ENCODE measurements at places on chromosomes 4 and X.

DNA sequence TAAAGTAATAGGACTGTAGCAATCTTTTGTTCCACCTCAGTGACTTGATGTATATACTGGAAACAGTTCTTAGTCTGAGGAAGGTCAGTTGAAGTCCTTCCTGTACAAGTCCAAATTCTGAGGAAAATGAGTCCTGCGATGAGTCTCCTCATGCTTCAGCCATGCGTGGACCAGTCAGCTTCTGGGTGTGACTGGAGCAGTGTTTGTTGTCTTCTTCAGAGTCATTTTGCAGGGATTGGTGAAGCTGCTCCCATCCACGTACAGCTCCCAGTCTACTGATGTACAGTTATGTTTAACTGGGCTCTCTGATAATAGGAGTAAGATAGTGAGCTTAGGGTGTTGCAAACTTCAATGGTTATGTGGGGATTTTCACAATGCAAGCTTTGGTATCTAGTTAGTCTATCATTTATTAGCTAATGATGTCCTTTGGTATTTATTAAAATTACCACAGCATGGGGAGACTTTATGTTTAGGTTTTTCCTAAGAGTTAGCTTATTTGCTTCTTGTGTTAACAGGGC, 3.4 kb downstream of the UGT2B17 start:
- no peak for DNase-seq

- DNase-seq: no peak
These were observed 33.0 kb downstream of the HDX start for GRCh38 chrX:84469226-84469625.

GRCh38 chr4:113330200-113330599, 280.7 kb downstream of the ANK2 start:
- no peak for DNase-seq

DNA sequence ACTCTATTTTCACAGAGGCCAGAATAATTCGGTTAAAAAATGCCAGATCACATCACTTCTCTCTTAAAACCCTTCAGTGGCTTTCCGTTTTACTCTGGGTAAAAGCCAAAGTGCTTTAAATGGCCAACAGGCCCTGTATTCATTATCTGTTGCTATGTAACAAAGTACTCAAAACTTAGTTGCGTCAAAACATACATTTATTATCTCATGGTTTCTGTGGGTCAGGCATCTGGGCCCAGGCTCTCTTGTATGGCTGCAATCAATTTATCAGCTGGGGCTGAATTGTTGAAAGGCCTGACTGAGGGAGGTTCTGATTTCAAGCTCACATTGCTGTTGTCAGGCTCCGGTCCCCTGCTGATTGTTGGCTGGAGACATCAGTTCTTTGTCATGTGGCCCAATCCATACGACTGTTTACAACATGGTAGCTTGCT, 72.7 kb upstream of the H2AZ1 start:
- no peak for DNase-seq

- no peak for DNase-seq
These were observed 50.6 kb upstream of the SRPX start for GRCh38 chrX:38271154-38271716.

- DNase-seq: no peak
These were observed 56.6 kb downstream of the TMEM131L start for GRCh38 chr4:153522802-153523094.

DNA sequence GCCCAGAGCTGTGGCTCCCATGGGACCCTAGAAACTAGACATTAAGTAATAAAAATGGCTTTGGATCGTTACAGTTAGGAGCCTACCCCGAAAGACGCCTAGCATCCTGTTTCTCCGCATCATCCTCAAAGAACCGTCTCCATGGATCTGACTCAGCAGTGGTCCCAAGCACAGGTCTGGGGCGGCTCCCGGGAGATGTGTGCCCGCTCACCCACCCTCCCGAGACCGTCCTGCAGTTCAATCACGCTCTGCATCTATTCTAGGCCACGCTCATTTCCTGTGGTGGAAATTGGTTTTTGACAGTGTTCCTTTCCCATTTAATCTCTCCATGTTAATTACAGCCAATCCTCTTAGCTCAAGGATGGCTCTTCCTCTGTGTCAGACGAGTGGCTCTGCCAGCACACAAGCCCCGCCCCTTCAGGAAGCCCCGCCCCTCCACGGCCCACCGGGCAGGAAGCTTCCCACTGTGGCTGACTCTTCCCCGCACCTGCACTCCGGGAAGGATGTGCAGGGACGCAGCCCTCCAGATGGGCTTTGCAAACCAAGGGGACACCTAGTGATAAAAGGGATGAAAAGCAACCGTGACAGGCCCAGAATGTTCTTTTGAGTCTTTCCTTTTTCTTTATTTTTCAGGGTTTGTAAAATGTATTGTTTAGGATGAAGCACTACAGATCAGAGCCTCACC, 34.5 kb upstream of the HELT start:
- DNase-seq: no peak

- no peak for DNase-seq
These were observed 416.6 kb upstream of the MAGEB18 start for GRCh38 chrX:25721564-25721963.

DNA sequence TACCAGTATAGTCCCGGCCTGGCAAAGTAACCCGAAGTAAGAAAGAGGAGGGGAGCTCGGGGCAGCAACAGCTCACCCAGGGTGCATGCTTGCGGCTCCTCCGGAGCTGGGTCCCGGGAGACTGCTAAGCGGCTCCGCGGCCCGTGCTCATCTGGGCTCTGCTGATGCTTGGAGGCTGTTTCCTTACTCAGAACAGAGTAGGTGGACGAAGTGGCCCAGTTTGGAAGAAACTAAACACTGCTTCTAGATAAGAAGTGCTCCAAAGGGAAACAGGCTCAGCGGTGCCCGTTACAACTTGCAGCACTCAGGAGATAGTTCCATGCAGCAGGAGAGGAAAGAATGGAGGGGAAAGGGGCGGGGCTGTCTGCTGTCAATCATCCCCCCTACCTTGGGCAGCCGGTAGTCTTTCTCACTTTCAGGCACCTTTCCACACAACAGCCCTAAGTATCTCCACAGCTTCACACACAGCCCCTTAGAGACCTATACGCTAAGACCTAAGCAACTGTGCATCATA, at the start of gene COL4A6:
Gene COL4A6 (minus strand): TSS at position 313 of the 514 bp plus-strand sequence. CDS start 226 bp downstream, at position 87.
- no peak for DNase-seq

GRCh38 chr4:95249426-95250021, 299.2 kb downstream of the UNC5C start:
- no peak for DNase-seq

All from hypothalamus (tissue), 51 donors.